ENCODE measurements at places on chromosomes 3 and 15. TPM values are rescaled to one million over a fixed set of nuclear protein-coding genes. Genes with fewer than 3 reads are reported as not detected.

CATSPER2 gene
- 0.63 TPM for polyA plus RNA-seq

DNA sequence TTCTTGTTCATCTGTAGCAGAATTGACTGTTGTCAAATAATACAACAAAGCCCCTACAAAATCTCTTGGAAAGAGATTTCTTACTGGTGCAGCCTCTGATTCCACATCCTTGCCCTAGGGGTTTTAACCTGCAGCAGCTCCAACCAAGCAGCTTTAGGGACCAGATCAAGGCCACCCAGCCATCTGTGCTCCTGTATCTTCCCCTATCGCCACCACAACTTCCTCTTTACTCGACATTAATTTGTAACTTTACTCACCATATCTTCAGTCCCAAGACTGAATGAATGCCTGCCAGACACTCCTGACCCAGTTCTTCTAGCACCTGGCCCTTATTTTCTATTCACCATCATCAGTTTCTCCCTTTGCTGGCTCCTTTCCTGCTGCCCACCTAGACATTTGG is 156.6 kb upstream of the IL12A start:
- DNase-seq, result no peak

GRCh38 chr3:114307222-114307830 is 13.5 kb downstream of the TIGIT start:
- DNase-seq, result no peak

CLSTN2 gene
- polyA plus RNA-seq, result 0.13 TPM

CCR9 gene
- not detected for polyA plus RNA-seq

DNA sequence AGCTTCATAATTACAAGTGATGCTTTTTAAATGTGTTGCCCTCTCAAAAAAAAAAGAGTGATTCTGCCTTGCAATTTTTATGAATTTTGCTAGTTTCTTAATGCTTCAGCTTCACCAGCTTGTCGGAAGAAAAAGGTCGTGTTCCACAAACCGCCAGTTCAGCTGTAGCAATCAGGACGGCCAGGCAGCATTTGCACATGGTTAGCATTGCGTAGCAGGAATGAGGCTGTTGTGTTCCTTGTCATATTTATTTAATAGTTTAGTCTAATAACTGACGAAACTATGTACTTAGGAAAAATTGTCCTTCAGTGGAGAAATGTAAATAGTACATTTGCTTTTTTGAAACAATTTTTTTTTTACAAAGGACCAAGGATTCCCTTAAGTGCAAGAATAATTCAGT is 64.9 kb upstream of the SELENOK start:
- no peak for DNase-seq

DNA sequence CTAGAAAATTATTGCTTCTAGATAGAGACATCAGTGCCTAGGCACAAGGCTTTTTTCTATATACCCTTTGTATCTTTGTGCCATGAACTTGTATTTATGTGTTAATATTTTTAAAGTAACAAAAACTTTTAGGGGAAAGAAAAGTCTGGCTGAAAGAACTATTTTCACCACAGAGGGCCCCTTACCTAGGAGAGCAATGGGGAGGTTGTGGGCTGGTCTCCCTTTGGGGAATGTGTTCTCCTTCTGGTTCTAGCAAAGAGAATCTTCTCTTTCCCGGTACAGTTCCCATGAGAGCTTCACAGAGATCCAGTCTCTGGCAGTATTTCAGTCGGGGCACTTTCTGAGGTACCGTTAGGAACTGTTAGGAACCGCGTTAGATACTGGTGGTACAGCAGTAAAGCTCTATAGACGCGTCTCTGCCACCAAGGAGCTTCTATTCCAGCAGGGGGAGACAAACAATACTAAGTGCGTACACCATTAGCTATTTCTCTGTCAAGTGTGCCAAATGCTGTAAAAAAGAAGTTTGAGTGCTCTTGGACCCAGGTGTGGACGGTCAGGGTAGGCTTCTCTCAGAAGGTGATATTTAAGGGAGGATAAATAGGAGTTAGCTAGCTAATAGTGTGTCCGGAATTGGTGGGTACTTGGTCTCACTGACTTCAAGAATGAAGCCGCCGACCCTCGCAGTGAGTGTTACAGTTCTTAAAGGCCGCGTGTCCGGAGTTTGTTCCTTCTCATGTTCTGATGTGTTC is 4.6 kb upstream of the EPB42 start:
- no peak for DNase-seq

GOLGA8S gene
- 0.25 TPM for polyA plus RNA-seq

CACNA2D3 gene
- 0.72 TPM for polyA plus RNA-seq

TRNT1 gene
- 8.6 TPM for polyA plus RNA-seq

IL16 gene
- 6.5 TPM for polyA plus RNA-seq

- no peak for DNase-seq
These were observed 48.9 kb downstream of the ASB7 start for GRCh38 chr15:100651253-100651652.

GRCh38 chr15:31270767-31271166 is 55.9 kb upstream of the KLF13 start:
- no peak for DNase-seq

GALNT15 gene
- 45.6 TPM for polyA plus RNA-seq

DNA sequence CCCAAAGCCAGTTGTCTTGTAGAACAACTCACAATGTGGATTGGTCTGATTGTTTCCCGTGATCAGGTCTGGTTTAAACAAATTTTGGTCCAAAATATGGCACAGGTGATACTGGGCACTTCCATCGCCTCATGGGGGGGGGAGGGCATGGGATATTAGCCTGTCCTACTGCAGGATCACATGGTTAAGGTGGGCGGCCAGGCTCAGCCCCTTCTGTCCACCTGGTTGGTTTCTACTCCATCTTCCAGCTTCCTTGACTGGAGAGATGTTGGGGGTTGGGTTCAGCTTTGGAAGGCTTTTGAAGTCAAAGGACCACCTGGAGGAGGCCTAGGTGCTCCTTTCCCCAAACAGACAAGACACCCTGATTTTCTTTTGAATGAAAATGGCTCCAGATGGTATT is 7.2 kb downstream of the KLF13 start:
- DNase-seq, result no peak

DNA sequence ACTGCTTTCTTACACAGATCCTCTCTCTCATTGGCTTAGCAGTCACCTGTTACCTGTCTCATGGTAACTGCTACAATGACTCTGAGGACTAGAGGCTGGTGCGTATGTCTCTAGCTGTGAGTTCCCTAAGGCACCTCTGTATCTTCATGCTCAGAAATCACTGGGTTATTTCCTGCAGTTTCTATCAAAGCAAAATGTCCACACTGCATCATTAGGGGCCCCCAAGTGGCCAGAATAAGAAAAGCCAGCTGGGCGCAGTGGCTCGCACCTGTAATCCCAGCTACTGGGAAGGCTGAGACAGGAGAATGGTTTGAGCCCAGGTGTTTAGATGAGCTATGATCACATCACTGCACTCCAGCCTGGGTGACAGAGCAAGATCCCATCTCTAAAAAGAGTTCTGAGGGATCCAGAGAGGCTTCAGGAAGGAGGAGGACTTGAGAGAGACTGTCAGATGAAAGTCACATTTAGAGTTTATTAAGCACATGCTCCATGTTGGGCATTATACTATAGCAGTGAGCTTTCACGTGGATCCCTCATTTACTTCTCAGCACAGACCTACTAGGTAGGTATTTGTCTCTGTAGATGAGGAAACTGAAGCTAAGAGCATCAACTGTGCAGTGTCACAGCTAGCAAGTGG is 2.3 kb upstream of the VPS18 start:
- peak; percentile 50 for DNase-seq

GRCh38 chr15:39472621-39473297 is 108.1 kb upstream of the THBS1 start:
- peak; percentile 90 for DNase-seq

GHRL gene
- polyA plus RNA-seq, result 0.36 TPM

DLG1 gene
- polyA plus RNA-seq, result 21.2 TPM
